ENCODE measurements at places on chromosomes 6 and 20.

DNA sequence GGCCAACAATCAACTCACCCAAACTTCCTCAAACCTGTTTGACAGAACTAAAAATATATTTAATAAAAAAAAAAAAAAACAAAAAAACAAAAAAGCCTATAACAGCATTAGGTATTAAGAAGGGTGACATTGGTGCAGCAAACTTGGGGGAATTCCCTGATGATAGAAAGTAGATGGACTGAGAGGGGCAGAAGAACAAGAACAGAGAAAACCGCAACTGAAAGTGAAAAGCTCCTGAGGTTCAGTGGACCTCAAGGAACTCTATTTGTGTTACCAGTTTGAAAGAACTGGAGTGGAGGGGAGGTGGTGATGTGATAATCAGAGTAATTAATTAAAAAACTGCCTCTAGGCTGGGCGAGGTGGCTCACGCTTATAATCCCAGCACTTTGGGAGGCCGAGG is 53.8 kb downstream of the MACROD2 start:
- DNase-seq: no peak

- DNase-seq: no peak
Observed at GRCh38 chr6:5139828-5140771, 55.0 kb downstream of the PPP1R3G start.

DNA sequence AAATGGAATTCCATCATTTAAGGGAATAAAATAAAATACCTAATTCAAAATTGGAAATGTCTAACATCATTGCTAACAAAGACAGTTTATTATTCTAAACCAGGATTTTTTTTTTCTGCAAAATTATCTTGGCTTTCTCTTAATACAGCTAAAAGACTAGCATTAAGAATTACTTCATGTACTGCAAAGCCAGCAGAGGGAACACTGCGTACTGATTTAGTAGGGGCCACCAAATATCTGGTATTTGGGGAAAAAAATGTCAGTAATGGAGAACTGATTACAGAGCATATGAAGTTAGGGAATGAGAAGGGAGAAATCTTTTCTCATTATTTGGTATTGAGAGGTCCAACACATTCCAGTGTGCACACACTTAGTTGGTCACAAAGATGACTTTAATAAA is 3.2 kb upstream of the SOX4 start:
- no peak for DNase-seq

GRCh38 chr20:9600562-9600961 is 86.2 kb downstream of the LAMP5 start:
- DNase-seq: no peak

GRCh38 chr6:107509506-107509905 is 19.6 kb downstream of the SOBP start:
- DNase-seq: no peak

DNA sequence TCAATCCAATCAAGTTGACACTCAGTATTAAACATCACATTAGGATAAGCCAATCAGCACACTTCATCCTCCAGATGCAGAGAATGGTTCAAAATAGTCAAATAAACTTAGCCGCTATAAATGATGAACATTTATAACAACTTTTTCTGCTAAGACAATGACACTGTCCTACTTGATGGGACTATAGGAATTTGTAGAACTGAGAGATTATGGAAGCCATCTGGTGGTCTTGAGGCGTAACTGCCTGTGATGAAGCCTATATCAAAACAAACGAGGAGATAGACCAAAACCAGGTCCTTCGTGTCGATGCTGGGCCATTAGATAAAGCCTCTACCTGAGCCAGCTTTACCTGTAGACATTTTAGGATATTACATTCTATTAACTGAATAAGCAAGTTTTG is 631.1 kb downstream of the COL12A1 start:
- no peak for DNase-seq

- peak; percentile 89 for DNase-seq
Observed at GRCh38 chr20:63537525-63538203, 488 bp upstream of the PTK6 start.

GRCh38 chr6:93721386-93722048 is 302.2 kb upstream of the EPHA7 start:
- DNase-seq: no peak

DNA sequence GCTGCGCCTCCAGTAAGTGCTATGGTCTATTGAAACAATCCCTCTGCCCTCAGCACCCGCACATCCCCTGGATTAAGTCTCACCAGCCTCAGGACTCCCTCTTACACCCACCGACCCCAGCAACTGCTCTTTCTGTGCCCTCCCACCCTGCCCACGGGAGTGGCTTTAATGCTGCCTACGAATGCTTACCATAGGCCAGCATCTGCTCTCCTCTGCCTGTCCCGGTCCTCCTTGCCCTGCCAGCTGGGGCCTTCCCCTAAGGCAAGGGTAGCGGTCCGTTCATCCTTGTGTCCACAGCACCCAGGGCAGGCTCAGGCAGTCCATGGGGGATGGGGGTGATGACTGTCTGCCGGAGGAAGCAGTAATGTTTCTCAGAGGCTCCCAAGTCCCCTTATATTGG is 4.1 kb downstream of the EBF4 start:
- DNase-seq: no peak

Measured in stimulated activated CD4-positive, alpha-beta T cell treated with anti-CD3 and anti-CD28 coated beads, Interleukin-1b, Interleukin-23, amount 100 ng/mL, for 1 hour (primary cell).